ENCODE measurements at places on chromosomes 3 and 15.

DNA sequence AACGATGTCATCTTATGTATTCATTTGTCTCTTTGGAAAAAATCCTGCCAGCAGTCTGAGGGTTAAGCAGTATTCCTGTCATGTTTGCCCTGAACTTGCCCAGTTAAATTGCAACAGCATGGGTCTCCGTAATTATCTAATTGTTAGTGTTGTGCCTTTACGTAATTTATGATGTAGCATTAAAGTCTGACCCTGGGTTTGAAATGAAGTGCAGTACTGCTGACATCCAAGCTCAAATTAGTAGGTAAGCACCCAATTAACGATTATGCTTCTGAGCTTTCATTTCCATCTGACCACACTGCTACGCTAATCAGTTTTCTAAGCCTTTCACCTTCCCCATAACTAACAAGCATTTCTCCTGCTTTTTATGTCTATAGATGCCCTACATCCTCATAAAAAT, 241.8 kb downstream of the ARRDC4 start:
- DNase-seq: no peak

DNA sequence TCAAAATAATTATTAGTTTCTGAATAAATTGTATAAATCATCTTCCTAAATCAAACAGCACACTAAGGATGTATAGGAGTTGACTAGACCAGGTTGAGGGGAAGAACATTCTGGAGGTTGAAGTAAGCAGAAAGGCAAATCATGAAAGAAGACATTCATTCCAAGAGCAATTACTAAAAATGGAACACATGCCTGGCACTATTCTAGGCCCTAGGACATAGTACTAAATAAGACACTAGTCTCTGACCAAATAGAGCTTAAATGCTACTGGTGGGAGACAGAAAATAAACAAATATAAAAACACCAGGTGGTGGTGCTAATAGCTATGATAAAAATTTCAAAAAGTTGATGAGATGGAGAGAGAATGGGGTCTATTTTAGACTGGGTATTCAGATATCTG, 190.1 kb downstream of the TBC1D5 start:
- no peak for DNase-seq

GRCh38 chr15:82709421-82710207, at the start of gene AP3B2:
AP3B2 (minus strand) TSS chr15:82709875; CDS start chr15:82709706, 169 bp downstream.
- DNase-seq: peak; percentile 52

DNA sequence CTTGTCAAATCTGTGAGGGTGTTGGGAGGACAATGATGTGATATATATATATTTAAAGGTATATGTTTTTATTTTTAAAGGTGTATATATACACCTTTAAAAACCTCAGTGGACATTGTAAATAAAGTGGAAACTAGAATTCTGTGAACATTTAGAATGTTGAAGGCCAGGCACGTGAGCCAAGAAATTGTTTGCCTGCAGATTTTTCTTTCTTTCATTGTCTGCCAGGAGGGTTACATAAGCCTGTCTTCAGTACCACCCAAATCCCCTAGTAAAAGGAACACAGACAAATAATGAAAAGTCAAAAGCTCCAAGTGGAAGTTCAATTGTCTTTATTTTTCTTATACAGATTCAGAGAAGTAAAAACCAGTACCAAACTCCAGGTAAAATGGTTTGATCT, 42.4 kb downstream of the TM4SF4 start:
- DNase-seq: no peak

DNA sequence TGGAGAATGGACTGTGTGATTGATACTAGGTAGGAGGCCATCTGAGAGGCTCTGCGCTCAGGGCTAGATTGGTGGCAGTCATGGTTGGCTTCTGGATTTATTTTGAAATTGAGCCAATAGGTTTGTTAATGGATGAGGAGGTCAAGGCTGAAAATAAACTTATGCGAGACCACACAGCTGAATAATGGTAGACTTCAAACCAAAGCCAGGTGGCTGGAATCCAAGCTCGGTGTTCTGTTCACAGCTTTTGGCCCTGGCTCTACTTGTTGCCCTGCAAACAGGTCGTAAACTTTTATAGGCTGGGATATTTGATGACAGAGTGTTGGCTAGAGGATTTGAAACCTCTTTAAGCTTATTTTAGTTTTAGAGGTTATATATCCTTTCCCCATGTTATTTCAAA, 160.4 kb downstream of the CHL1 start:
- no peak for DNase-seq

- DNase-seq: no peak
Measured at GRCh38 chr3:123952844-123953520, 8.0 kb downstream of the CCDC14 start.

Data from stimulated activated CD4-positive, alpha-beta T cell treated with anti-CD3 and anti-CD28 coated beads, TNF-alpha, amount 100 ng/mL, for 4 hours (primary cell).